Right lobe of liver (tissue), 6 donors: ENCODE measurements at places on chromosomes 4 and X. TPM values are rescaled to one million over a fixed set of nuclear protein-coding genes. Genes with fewer than 3 reads are reported as not detected.

CT47A7 gene
- not detected for total RNA-seq

TEX13D gene
- not detected for total RNA-seq

SERTM2 gene
- total RNA-seq, result 0.31 TPM

PPEF2 gene
- total RNA-seq, result not detected

HMX1 gene
- not detected for total RNA-seq

CT45A10 gene
- not detected for total RNA-seq

GPR82 gene
- total RNA-seq, result 0.27 TPM

CXorf65 gene
- not detected for total RNA-seq

SHOX gene
- total RNA-seq, result not detected

TSPAN5 gene
- 0.12 TPM for total RNA-seq

- no peak for DNase-seq
- H3K36me3 ChIP-seq, result no peaks in the 10 kb centered on the region
- no peak overlapping the region for H3K4me3 ChIP-seq
- no peaks in the 10 kb centered on the region for H3K4me1 ChIP-seq
Observed at GRCh38 chr4:8577972-8578371, 2.2 kb upstream of the GPR78 start.

GRCh38 chr4:121094297-121094966 lies 22.1 kb upstream of the NDNF start:
- no peaks in the 10 kb centered on the region for H3K36me3 ChIP-seq
- H3K27ac ChIP-seq, result no peak overlapping the region
- DNase-seq, result no peak
- no peaks in the 10 kb centered on the region for H3K27me3 ChIP-seq
- no peak overlapping the region for H3K4me3 ChIP-seq

DNA sequence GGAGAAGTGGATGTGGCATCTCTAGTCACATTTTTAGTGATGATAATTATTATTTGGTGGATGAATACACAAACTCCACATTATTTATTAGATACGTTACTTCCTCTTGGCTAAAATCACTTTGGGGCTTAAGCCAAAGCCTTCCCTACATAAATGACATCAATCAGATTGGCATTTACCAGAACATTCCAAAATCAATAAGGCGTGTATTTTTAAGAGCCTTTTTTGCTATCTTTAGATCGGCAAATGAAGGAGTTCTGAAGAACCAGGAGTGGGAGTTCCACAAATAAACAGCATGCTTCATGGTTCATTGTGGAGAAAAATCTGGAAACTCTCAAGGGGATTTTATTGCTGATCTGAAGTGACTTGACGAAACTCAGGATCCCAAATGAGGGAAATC lies 89.7 kb downstream of the AMELX start:
- no peaks in the 10 kb centered on the region for H3K36me3 ChIP-seq
- DNase-seq, result no peak
- H3K4me1 ChIP-seq, result no peaks in the 10 kb centered on the region
- H3K27me3 ChIP-seq, result no peaks in the 10 kb centered on the region

GRCh38 chr4:5802565-5802964 lies 90.3 kb downstream of the CRMP1 start:
- H3K27ac ChIP-seq, result no peak overlapping the region
- no peak for DNase-seq
- H3K36me3 ChIP-seq, result no peaks in the 10 kb centered on the region
- H3K27me3 ChIP-seq, result no peaks in the 10 kb centered on the region

- DNase-seq, result no peak
- H3K4me3 ChIP-seq, result no peak overlapping the region
- no peaks in the 10 kb centered on the region for H3K36me3 ChIP-seq
- no peaks in the 10 kb centered on the region for H3K4me1 ChIP-seq
- no peak overlapping the region for H3K27ac ChIP-seq
Observed at GRCh38 chrX:254630-255215, 26.5 kb upstream of the PLCXD1 start.

DNA sequence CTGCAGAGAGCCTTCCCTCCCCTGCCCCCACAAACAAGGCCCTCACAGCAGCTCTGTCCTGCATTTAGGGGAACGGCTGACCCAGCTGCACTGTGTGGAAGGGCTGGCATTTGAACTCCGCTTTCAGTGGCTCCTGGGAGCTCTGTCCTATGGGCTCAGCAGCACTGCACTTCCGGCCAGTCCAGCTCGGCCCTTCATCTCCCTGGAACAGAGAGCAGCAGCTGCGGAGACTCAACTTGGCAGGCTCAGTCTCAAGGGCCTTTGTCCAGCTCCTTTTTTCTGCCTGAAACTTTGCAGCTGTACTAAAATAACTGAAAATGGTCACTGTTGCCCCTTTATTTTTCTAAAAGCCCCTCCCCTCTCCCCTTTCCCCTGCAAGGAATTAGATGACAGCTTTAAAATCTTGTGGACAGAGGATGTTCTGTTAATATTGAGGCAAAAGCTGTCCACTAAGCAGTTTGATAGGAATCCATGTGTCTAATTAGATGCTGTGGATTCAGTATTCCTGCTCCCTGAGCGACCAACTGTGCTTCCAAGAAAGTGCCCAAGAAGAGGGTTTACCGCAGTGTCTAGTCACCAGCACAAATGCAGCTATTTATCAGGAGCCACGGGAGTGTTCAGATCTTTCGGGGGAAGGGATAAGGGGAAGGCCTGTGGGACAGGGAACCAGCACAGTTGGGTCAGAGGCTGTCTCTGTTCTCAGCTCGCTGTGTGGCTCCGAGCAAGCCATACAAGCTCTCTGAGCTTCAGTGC lies 133.1 kb downstream of the AFAP1 start:
- no peaks in the 10 kb centered on the region for H3K36me3 ChIP-seq
- no peak for DNase-seq
- peak overlapping the region; percentile 9 for H3K27ac ChIP-seq
- peaks cover 7% of the 10 kb centered on the region for H3K4me1 ChIP-seq
- H3K27me3 ChIP-seq, result no peaks in the 10 kb centered on the region

GRCh38 chrX:134738986-134739740 lies 80.9 kb upstream of the PLAC1 start:
- H3K4me3 ChIP-seq, result no peak overlapping the region
- no peak for DNase-seq
- no peaks in the 10 kb centered on the region for H3K36me3 ChIP-seq
- no peak overlapping the region for H3K27ac ChIP-seq

DNA sequence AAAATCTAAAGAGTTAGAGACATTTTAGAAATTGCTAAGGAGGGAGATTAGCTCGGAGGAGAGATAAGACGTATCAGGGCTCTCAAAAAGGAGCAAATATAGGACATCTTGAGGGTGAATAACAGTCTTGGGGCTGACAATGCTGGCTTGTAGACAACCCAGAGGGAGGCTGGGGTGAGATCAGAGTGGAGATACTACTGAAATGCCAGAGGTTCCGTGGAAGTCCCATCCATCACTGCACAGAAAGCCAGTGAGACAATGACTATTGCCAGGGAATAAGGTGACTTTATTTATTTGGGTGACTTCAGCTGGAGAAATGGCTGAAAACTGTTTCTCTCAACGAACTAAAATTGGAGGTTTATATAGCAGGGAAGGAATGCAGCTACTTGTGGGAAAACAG lies 838.1 kb upstream of the AGA start:
- no peaks in the 10 kb centered on the region for H3K36me3 ChIP-seq
- no peak overlapping the region for H3K4me3 ChIP-seq
- no peaks in the 10 kb centered on the region for H3K4me1 ChIP-seq
- H3K27me3 ChIP-seq, result no peaks in the 10 kb centered on the region

- H3K4me1 ChIP-seq, result no peaks in the 10 kb centered on the region
- no peak overlapping the region for H3K4me3 ChIP-seq
- DNase-seq, result no peak
- no peaks in the 10 kb centered on the region for H3K36me3 ChIP-seq
Observed at GRCh38 chrX:141669689-141670088, 28.9 kb downstream of the SPANXD start.

DNA sequence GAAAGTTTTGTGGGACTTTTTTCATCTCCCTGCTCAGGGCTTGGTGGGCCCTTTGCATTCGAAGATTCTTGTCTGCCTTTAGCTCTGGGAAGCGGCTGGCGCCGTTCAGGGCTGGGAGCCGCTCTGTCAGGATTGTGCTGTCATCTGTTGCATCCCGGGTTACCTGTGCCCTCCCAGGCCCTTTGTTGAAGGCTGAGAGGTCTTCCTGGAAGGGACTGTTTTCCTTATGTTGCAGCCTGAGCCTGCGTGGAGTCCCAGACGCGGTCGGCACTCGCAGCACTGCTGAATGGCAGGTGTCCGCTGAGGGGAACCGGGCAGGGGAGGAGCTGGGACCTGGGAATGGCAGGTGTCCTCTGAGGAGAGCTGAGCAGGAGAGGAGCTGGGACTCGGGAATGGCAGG lies 15.9 kb downstream of the RGS12 start:
- no peaks in the 10 kb centered on the region for H3K36me3 ChIP-seq
- H3K27me3 ChIP-seq, result no peaks in the 10 kb centered on the region
- no peak overlapping the region for H3K4me3 ChIP-seq
- H3K27ac ChIP-seq, result no peak overlapping the region
- DNase-seq, result peak; percentile 27
- no peaks in the 10 kb centered on the region for H3K4me1 ChIP-seq

GRCh38 chr4:7429601-7430078 lies 5.1 kb downstream of the PSAPL1 start:
- H3K27me3 ChIP-seq, result no peaks in the 10 kb centered on the region
- no peak overlapping the region for H3K27ac ChIP-seq
- no peaks in the 10 kb centered on the region for H3K36me3 ChIP-seq
- H3K4me1 ChIP-seq, result no peaks in the 10 kb centered on the region

- no peak for DNase-seq
- no peaks in the 10 kb centered on the region for H3K4me1 ChIP-seq
- no peaks in the 10 kb centered on the region for H3K36me3 ChIP-seq
- no peaks in the 10 kb centered on the region for H3K27me3 ChIP-seq
- no peak overlapping the region for H3K27ac ChIP-seq
Observed at GRCh38 chrX:131571348-131571747, 27.5 kb downstream of the OR13H1 start.

- no peaks in the 10 kb centered on the region for H3K4me1 ChIP-seq
- H3K27me3 ChIP-seq, result no peaks in the 10 kb centered on the region
- H3K27ac ChIP-seq, result no peak overlapping the region
- no peaks in the 10 kb centered on the region for H3K36me3 ChIP-seq
Observed at GRCh38 chr4:155552180-155552579, 114.5 kb upstream of the GUCY1A1 start.

GRCh38 chr4:8235224-8235623 lies 34.3 kb upstream of the HTRA3 start:
- H3K4me1 ChIP-seq, result no peaks in the 10 kb centered on the region
- no peak for DNase-seq
- H3K27me3 ChIP-seq, result no peaks in the 10 kb centered on the region
- H3K4me3 ChIP-seq, result no peak overlapping the region
- H3K27ac ChIP-seq, result no peak overlapping the region

- no peak for DNase-seq
- no peaks in the 10 kb centered on the region for H3K27me3 ChIP-seq
- H3K36me3 ChIP-seq, result no peaks in the 10 kb centered on the region
- H3K4me3 ChIP-seq, result no peak overlapping the region
Observed at GRCh38 chrX:19760841-19761512, 126.4 kb downstream of the SH3KBP1 start.

DNA sequence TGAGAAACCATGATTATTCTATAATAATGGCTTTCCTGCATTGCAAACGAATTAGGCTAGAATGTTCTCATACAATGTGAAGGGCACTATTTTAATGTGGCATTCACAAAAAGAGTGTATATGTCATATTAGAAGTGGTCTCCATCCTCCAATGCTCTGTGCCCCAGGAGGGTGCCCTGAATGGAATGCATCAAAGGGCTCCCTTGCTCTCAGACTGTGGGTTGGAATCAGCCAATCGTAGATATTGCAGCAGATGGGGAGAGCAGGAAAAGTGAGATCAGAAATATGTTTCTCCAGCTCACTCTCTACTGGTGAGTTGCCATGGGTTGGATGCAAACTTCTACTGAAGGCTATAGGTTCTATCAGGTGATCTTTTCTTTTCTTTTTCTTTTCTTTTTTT lies 11.9 kb upstream of the NSUN7 start:
- no peaks in the 10 kb centered on the region for H3K36me3 ChIP-seq
- no peak overlapping the region for H3K4me3 ChIP-seq
- H3K4me1 ChIP-seq, result no peaks in the 10 kb centered on the region
- no peak for DNase-seq
- H3K27ac ChIP-seq, result no peak overlapping the region

DNA sequence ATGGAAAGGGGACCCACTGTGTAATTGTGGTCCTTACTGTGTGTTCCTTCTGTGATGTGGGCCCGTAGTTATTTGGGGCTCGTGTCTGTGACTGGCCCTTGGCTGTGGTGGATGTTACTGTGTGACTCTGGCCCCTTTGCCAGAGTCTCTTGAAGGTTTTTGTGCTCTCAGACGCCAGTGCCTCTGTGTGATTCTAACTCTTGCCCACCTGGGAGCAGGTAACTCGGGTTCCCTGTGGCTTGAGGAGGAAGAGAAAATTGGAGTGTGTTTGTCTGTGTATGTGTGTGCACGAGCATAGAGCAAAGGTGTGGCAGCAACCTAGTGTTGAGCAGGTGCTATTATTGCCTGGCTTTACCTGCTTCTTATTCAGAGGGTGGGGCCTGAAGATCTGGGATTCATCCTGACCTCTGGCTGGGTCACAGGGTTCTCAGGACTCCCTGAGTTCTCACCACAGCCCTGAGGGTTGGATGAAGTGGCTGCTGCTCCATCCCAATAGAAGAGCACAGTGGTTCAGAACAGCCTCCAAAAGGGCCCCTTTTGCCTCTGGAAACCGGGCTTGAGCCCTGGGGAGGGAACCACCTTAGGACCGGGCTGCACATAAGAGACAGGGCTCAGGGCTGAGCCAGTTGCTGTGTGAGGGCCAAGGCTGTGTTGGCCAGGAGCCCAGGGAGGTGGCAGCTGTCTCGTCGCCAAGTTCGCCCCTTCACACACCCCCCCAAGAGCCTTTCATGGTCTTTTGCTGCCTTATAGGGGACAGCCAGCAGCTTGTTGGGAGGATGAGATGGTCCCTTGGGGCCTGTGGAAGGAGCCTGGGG lies 1.3 kb downstream of the RBM10 start:
- H3K27ac ChIP-seq, result no peak overlapping the region
- no peak for DNase-seq
- H3K4me1 ChIP-seq, result no peaks in the 10 kb centered on the region
- peaks cover 2% of the 10 kb centered on the region for H3K36me3 ChIP-seq

DNA sequence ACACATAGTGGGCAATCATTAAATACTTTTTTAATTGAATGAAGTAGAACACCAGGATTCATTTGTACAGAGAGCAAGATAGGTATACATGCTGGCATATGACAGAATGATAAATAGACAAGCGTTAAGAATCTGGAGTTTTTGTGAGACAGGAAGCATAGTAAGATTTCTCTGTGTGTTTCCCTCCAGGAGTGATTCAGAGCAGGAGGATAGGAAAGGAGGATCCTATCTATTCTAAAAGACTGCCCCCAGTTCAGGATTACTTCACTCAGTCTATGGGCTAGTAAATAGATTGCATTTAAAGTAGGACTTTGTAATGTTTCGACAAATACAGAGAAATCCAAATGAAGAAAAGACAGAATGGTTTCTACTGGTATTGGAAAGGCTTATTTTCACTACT lies 423.7 kb downstream of the PDGFC start:
- H3K4me1 ChIP-seq, result no peaks in the 10 kb centered on the region
- no peak overlapping the region for H3K4me3 ChIP-seq
- no peaks in the 10 kb centered on the region for H3K27me3 ChIP-seq
- H3K27ac ChIP-seq, result no peak overlapping the region
